ENCODE measurements at places on chromosomes 6 and 20.

DNA sequence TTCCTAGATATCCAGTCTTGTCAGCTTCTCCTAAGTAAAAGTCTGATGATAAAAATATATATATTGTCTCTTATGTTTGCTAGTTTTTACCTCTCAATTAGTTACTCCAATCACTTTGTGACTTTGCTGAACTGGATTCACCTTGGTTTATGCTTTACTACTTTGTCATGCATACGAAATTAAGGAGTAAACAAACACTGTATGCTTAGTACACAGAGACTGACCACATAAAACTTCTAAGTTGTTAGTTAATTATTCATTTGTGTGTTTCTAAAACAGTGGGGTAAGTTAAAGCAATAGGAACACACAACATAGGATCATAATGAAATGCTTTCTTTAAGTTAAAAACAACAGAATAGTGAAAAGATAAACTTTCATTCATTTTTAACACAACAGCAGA lies 877.3 kb upstream of the MAP3K7 start:
- H3K4me3 ChIP-seq: no peak overlapping the region
- H3K27ac ChIP-seq: no peak overlapping the region
- no peaks in the 10 kb centered on the region for H3K36me3 ChIP-seq
- H3K4me1 ChIP-seq: no peaks in the 10 kb centered on the region
- DNase-seq: no peak
- no peaks in the 10 kb centered on the region for H3K27me3 ChIP-seq

DNA sequence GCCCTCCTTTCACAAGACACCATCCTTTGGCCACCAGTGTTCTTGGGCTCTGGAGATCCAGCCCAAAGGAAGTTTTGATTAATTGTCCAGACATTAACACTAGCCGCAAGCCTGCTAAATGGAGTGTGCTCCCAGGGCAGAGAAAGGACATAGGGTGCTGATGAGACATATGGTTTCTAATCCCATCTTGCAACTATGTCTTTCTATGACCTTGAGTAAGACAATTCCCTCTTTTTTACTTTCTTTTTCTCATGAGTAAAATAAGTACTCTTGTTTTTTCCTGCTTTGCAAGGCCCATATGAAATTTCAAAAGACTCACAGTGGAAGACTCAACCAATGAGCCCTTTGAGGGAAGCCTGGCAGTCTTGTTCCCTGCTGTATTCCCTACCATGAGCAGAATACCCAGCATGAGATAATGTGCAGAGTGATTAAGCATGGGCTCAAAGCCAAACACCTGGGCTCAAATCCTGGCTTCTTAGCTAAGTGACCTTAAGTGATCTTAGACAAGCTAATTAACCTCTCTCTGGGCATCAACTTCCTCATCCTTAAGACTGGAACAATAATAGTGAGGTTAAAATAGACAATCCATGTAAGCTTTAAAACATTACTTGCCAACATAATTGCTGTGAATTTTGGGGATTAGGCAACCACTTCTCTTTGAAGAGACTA lies at the start of gene WFDC10B:
WFDC10B (minus strand) TSS at position 51 of the 669 bp plus-strand sequence. CDS start 19,027 bp downstream, outside the sequence.
- H3K27me3 ChIP-seq: peaks cover 23% of the 10 kb centered on the region
- no peak for DNase-seq
- no peak within 1 kb of the TSS for H3K4me3 ChIP-seq
- no peaks in the 10 kb centered on the region for H3K36me3 ChIP-seq
- H3K27ac ChIP-seq: no peak within 1 kb of the TSS

- H3K4me3 ChIP-seq: no peak overlapping the region
- H3K27ac ChIP-seq: no peak overlapping the region
- no peak for DNase-seq
- no peaks in the 10 kb centered on the region for H3K36me3 ChIP-seq
- H3K4me1 ChIP-seq: no peaks in the 10 kb centered on the region
These were observed 465.4 kb downstream of the CD109 start for GRCh38 chr6:74161380-74161779.

DNA sequence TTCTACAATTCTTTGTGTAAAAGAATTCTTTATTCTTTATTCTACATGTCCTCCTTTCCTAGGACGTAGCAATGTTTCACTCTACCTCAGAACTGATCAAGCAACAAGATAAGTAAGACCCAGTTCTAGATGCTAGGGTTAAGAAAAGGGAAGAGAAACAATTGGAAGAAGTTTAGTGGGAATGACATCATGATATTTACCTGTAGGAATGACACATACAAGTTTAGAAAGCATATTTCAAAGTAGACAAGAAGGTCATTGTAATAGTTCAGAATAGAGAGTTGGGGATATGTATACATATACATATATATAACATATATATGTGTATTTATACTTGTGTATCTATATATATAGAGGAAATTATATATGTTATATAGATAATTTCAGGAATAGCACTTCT lies 43.4 kb upstream of the LRRC1 start:
- no peak for DNase-seq
- no peaks in the 10 kb centered on the region for H3K4me1 ChIP-seq
- H3K4me3 ChIP-seq: no peak overlapping the region
- H3K27ac ChIP-seq: no peak overlapping the region
- no peaks in the 10 kb centered on the region for H3K36me3 ChIP-seq

GRCh38 chr6:164967102-164967501 lies 342.3 kb downstream of the C6orf118 start:
- no peak for DNase-seq
- H3K27ac ChIP-seq: no peak overlapping the region
- H3K36me3 ChIP-seq: no peaks in the 10 kb centered on the region

- no peaks in the 10 kb centered on the region for H3K27me3 ChIP-seq
- H3K4me3 ChIP-seq: no peak overlapping the region
- DNase-seq: no peak
- no peaks in the 10 kb centered on the region for H3K4me1 ChIP-seq
These were observed 31.5 kb downstream of the NINL start for GRCh38 chr20:25553819-25554296.

DNA sequence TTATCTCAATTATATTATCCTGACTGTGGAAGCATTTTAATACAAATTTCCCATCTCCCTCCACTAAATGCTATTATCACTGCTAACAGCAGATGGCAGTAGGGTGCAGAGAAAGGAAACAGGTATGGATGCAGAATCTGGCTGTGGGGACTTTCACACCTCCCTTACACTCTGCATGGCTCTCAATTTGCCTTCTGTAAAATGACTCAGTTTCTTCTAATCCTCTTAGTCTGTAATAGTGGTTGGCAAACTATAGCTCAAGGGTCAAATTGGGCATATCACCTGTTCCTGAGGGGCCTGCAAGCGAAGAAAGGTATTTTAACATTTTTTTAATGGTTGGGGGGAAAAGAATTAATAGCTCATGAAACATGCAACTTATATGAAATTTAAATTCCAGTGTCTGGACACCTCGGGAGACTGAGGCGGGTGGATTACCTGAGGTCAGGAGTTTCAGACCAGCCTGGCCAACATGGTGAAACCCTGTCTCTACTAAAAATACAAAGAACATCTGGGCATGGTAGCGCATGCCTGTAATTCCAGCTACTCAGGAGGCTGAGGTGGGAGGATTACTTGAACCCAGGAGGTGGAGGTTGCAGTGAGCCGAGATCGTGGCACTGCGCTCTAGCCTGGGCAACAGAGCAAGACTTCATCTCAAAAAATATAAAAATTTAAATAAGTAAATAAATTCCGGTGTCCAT lies 83.5 kb downstream of the ZMYND8 start:
- peaks cover 39% of the 10 kb centered on the region for H3K36me3 ChIP-seq
- DNase-seq: peak; percentile 53
- H3K4me3 ChIP-seq: no peak overlapping the region
- H3K27me3 ChIP-seq: no peaks in the 10 kb centered on the region
- H3K27ac ChIP-seq: no peak overlapping the region

DNA sequence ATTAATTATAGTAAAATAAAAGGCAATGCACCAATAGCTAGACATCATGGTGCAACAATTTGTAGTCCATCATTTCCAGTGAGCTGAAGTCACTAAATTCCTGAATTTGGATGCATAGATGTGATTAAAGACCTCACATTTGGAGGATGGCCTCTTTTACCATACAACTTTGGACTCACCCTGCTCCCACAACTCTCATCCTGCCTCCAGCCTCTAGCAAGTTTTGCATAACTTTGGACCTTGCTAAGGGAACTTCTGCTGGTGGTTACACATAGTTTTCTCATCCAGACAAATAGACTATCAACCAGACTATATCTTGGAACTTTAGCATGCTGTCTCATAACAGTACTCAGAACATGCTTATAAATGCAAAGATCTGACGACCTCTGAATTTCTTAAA lies 12.8 kb upstream of the ELOVL2 start:
- no peak overlapping the region for H3K4me3 ChIP-seq
- DNase-seq: no peak
- H3K27ac ChIP-seq: no peak overlapping the region
- no peaks in the 10 kb centered on the region for H3K36me3 ChIP-seq
- no peaks in the 10 kb centered on the region for H3K27me3 ChIP-seq

DNA sequence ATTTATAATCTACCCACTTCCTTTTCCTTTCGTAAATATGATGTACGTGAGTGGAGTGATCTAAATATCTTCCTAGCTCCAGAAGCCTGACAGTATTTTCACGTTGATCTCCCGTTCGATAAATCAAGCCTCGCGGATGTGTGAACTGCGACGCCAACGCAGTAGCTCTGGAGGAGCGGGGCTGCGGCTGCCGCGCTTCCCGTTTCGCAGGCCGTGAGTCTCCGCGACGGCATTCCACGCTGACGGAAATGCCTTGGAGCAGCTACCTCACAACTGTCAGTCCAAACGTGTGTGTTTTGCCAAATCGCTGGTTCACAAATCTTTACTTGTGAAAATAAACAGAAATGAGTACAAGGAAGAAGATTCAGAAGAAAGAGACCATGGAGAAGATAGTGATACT lies 41.2 kb downstream of the BTBD3 start:
- no peaks in the 10 kb centered on the region for H3K4me1 ChIP-seq
- DNase-seq: no peak
- no peaks in the 10 kb centered on the region for H3K36me3 ChIP-seq
- no peak overlapping the region for H3K27ac ChIP-seq
- no peak overlapping the region for H3K4me3 ChIP-seq

DNA sequence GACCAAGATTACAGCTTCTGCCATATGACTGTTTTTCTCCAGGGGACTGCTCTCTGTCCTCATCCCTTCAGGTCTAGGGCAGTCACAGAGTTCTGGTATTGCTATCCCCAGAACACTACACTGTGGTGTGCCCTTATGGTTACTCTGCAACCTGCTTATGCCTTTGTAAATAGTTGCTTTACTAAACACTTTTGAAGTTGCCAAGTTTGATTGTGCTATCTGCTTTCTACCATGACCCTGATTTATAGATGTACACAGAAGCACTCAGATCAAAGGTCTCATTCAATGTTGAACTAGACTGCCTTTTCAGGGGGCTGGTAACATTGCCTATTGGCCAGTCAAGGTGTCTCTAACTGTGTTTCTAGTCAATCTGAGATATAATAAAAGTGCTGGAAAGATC lies 794.7 kb downstream of the DHX35 start:
- H3K27ac ChIP-seq: no peak overlapping the region
- DNase-seq: no peak
- H3K4me1 ChIP-seq: no peaks in the 10 kb centered on the region
- no peak overlapping the region for H3K4me3 ChIP-seq
- no peaks in the 10 kb centered on the region for H3K27me3 ChIP-seq

- DNase-seq: no peak
- H3K36me3 ChIP-seq: peaks cover 41% of the 10 kb centered on the region
- no peak overlapping the region for H3K4me3 ChIP-seq
- H3K4me1 ChIP-seq: peaks cover 9% of the 10 kb centered on the region
- H3K27ac ChIP-seq: peak overlapping the region; percentile 2
- no peaks in the 10 kb centered on the region for H3K27me3 ChIP-seq
These were observed 17.0 kb downstream of the CCDC167 start for GRCh38 chr6:37482606-37483251.

DNA sequence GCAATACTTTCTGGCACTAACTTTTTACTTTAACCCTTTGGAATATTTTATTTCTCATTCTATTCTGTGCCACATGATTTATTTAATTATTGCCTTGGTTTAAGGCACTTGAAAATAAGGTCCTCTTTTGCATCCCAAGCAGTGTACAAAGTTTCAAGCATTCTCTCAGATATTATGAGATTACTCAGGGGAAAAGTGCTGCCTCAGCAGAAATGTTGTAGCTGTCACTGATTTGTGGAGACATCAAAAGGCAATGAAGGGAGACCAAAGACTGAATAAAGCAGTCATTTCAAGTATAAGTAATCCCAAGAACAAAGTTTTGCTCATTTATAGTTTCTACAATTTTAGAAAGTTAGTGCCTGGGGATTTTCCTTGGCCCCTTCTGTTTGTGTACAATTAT lies 253.0 kb downstream of the RNF144B start:
- H3K27ac ChIP-seq: no peak overlapping the region
- no peaks in the 10 kb centered on the region for H3K36me3 ChIP-seq
- H3K4me1 ChIP-seq: no peaks in the 10 kb centered on the region
- H3K27me3 ChIP-seq: no peaks in the 10 kb centered on the region
- no peak overlapping the region for H3K4me3 ChIP-seq

DNA sequence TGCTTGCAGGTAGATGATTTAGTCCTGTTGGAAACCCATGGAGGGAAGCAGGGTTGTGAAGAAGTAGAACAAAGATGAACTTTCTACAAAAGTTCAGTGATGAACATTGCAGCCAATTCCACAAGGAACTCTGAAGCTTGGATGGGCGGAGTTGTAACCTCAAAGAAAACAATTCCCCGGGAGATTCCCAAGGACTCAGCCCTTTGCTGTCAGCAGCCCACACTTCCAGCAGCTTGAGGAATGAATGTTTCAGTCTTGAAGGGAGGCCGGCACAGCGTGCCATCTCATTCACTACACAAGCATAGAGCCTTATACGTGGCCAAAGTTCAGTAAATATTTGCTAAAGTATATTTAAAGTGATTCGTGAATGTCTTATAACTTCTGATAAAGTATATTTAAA lies 269.4 kb downstream of the NKAIN2 start:
- H3K4me1 ChIP-seq: no peaks in the 10 kb centered on the region
- no peak for DNase-seq
- H3K27me3 ChIP-seq: no peaks in the 10 kb centered on the region
- no peak overlapping the region for H3K4me3 ChIP-seq
- H3K36me3 ChIP-seq: no peaks in the 10 kb centered on the region
- no peak overlapping the region for H3K27ac ChIP-seq

GRCh38 chr6:65398851-65399250 lies 308.2 kb downstream of the EYS start:
- no peak for DNase-seq
- no peaks in the 10 kb centered on the region for H3K27me3 ChIP-seq
- H3K27ac ChIP-seq: no peak overlapping the region

- no peaks in the 10 kb centered on the region for H3K4me1 ChIP-seq
- DNase-seq: no peak
- H3K27me3 ChIP-seq: peaks cover 55% of the 10 kb centered on the region
- no peak overlapping the region for H3K4me3 ChIP-seq
These were observed 15.5 kb downstream of the OVOL2 start for GRCh38 chr20:18042229-18042628.

Data from activated naive CD4-positive, alpha-beta T cell treated with anti-CD3 and anti-CD28 coated beads, Interleukin-2, amount 10 ng/mL, durations not matched to agents 7 days and 5 days (primary cell).